ENCODE measurements at places on chromosomes 11 and 22. TPM values are rescaled to one million over a fixed set of nuclear protein-coding genes. Genes with fewer than 3 reads are reported as not detected.

GRCh38 chr11:17423533-17424310, 35.3 kb upstream of the KCNJ11 start:
- DNase-seq, result no peak

TRIM49 gene
- not detected for total RNA-seq

- no peak for DNase-seq
Measured at GRCh38 chr11:36013950-36014897, 70.4 kb downstream of the LDLRAD3 start.

GRCh38 chr11:22449441-22449840, 111.3 kb downstream of the SLC17A6 start:
- DNase-seq, result no peak

- no peak for DNase-seq
Measured at GRCh38 chr22:40553014-40553554, 83.4 kb downstream of the MRTFA start.

GAL3ST1 gene
- 1.8 TPM for total RNA-seq

DNA sequence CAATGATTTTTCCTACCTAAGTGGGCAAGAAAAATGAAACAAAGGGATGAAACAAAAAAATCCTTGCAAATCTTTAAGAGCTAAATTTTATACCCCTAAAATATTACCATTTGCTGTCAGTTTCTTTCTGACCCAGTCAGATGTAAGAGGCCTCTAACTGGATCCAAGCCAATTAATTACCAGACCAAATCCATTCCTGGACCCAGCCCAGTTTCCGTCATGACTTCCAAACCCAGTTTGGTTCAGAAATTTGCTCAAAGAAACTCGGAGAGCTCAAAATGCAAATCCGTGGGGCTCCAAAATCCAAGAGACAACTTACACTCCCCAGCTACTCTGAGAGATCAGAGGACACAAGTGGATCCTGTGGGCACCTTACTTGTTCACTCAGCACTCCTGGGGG, 46.8 kb downstream of the TRIM44 start:
- no peak for DNase-seq

SYT12 gene
- total RNA-seq, result 0.36 TPM

- DNase-seq, result no peak
Measured at GRCh38 chr22:30806391-30806861, 111.8 kb downstream of the OSBP2 start.

NLRP14 gene
- total RNA-seq, result not detected

ANGPTL5 gene
- not detected for total RNA-seq

GRCh38 chr11:45922425-45923082, at the start of gene LARGE2:
LARGE2 (plus strand) TSS chr11:45922656; CDS start chr11:45922883, 227 bp downstream.
- DNase-seq, result no peak

GRCh38 chr11:99645934-99646333, 625.2 kb downstream of the CNTN5 start:
- no peak for DNase-seq

- peak; percentile 19 for DNase-seq
Measured at GRCh38 chr11:2315395-2316168, 13.8 kb downstream of the TSPAN32 start.

GRCh38 chr11:3022300-3022967, 30.3 kb upstream of the NAP1L4 start:
- no peak for DNase-seq

GSTT2 gene
- not detected for total RNA-seq

APOL3 gene
- total RNA-seq, result 39.5 TPM

Measured in omental fat pad (tissue), 4 donors.